WERI-Rb-1 (cell line): ENCODE measurements at places on chromosomes 4 and X.

DNA sequence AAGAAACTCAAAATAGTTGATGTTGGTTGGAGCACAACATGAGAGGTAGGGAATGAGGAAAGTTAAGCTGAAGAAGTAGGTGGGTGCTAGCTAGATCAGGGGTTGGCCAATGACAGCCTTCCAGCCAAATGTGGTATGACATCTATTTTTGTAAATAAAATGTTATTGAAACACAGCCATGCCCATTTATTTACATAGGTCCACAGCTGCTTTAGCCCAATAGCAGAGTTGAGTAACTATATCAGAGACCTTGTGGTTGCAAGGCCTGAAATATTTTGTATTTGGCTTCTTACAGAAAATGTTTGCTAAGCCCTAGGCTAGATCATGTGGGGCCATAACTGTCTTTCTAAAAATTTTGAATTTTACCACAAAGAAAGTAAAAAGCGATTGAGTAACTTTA is 234.9 kb upstream of the CTSO start:
- no peak for DNase-seq

- DNase-seq = no peak
These were observed 41.8 kb upstream of the ARHGEF6 start for GRCh38 chrX:136822337-136823095.

DNA sequence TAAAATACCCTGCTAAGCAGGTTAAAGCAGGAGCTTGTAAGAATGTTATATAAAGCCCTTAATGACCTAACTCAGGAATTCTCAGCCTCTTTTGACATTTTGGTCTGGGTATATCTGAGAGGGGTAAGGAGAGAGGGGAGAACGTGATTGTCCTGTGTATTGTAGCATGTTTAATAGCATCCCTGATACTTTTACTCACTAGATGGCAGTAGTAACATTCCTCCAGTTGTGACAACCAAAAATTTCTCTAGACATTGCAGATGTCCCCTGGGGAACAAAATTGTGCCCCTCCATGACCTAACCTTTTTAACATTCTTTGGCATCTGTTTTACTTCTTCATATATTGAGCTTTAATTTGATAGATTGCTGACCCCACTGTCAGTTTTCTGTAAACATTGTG is 17.9 kb downstream of the SMARCA5 start:
- DNase-seq = no peak

DNA sequence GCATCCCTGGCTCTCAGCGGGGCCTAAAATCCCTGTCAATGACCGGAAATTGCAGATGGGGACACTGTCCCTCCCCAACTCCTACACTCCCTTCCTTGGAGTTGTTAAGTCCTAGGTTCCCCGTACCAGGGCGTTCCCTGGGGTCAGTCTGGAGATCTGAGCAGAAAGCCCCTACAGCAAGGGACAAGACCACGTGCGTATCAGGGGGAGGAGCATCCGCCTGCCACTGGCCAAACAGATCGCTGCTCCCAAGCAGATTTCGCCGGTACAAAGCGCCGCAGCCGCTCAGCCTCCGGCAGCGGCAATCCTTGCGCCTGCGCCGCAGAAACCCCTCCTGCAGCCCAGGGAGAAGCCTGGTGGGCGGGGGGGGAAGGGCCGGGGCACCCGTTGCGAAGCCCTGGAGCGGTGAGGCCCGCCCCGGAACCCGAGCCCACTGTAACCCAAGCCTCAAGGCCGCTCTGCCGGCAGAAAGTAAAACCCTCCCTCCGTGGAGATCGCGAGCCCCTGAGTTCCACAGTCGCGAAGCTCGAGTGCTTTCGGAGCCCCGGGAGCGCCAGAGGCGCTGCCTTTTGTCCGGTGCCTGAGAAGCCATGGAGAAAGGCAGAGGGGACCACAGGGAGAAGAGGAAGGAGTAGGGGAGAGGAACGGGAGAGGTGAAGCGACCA is 2.7 kb downstream of the CRMP1 start:
- DNase-seq = peak; percentile 97

- DNase-seq = no peak
These were observed 176.4 kb upstream of the TBC1D9 start for GRCh38 chr4:140932501-140933045.

DNA sequence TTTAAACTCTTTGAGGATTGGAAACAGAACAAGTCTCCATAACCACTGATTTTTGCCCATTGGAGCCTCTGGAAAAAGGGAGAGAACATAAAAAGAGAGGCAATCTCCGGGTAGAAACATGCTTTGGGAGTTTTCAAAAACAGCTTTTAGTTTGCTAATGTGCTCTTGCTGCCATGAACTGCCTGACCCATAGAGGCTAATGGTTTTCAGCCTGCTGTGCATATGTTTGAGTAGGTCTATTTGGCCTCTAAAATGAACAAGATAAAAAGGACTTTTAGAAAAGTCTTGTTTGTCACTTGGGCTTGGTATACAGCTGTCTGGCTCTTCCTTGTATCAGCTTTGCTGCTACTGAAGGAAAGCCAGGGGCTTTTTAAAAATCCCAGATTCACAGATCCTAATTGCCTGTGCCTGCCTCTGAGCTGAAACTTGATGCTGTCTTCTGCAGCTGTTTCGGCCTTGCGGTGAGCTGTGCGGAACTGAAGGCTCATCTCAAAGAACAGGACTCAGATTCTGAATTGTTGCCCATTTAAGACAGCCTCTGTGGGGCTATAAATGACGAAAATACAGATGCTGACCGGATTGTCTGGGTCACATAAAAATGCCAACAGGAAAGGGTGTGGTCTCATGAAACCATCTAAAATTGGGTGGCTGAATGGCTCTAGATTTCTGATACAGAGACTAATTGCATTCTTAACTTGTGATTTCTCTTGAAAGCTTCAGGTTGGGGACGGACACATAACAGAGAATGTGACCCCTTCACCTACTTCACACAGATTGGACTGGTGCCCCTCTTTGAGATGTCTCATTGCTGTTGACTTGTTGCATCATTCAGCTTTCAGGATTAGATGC is 18.4 kb upstream of the ZNF41 start:
- DNase-seq = no peak

- no peak for DNase-seq
These were observed 48.9 kb downstream of the FNIP2 start for GRCh38 chr4:158817562-158818296.

DNA sequence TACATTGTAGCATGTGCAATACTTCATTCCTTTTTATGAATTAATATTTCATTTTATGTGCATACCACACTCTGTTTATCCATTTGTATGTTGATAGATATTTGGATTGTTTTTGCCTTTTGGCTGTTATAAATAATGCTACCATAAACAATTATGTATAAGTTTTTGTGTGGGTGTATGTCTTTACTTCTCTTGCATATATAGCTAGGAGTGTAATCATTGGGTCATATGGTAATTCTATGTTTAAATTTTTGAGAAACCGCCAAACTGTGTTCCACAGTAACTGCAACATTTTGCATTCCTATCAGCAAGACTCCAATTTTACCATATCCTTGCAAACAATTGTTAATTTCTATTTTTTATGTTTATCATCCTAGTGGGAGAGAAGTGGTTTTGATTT is 3.1 kb upstream of the TCEAL5 start:
- no peak for DNase-seq

DNA sequence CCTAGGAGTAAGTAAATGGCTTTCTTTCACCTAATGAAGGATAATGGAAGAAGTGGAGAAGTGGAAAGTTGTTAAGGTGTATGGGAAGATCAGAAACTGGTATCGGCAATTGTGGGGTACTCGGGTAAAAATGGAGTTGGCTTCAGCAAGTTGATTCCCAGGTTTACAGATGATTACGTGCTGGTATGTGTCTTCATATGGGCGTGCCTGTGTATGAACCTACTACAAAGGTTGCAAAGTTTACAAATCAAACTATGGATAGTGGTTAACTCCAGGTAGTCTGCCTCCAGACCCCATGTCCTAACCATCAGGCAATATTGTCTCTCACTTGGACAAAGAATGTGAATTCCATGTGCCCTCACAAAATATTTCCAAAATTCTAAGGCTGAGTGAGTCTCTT is 773 bp downstream of the TLR3 start:
- DNase-seq = no peak

GRCh38 chr4:7900334-7900909 is 39.2 kb downstream of the AFAP1 start:
- DNase-seq = no peak

- no peak for DNase-seq
These were observed 6.2 kb downstream of the CSF2RA start for GRCh38 chrX:1274786-1275185.

DNA sequence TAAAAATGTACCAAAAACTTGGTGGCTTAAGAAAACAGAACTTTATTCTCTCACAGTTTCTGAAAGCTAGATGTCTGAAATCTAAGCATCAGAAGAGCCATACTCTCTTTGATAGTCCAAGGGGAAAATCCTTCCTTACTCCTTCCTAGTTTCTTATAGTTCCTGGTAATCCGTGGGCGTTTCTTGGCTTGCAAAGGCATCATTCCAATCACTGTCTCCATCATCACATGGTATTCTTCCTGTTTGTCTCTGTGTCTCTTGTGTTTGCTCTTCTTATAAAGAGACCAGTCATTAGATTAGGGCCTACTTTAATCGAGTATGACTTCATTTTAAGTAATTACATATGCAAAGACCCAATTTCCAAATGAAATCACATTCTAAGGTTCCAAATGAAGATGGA is 118.9 kb upstream of the FSTL5 start:
- no peak for DNase-seq

DNA sequence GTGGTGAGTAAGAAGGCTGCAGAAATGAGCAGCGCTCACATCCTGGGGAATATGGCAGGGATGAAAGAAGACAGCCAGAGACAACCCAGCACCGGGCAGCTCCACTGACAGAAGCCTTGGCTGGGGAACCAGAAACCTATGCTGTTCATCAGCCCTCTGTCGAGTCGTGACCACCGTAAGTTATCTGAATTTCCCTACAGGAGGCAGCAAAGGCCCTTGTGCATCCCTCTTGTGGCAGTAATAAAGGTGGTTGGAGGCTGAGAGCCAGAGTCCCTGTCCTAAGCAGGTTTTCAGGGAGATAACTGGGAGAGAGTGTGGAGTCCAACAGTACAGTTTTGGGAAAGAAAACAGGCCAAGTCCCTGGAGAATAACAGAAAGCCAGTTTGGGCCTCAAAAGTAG is 194.0 kb upstream of the BOD1L1 start:
- peak; percentile 13 for DNase-seq

DNA sequence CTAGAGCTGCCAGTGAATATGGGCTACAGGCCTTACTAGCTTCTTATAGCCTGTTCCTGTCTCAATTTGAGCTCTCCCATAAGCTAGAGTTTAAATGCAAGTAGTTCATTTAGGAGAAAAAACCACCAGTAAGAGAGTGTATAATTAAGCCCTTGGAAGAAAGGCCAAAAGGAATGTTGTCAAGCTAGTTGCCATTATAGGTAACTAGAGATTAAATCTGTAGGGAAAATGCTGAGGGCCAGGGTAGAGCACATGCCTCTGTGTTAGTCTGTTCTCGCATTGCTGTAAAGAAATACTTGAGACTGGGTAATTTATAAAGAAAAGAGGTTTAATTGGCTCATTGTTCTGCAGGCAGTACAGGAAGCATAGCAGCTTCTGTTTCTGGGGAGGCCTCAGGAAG is 410.2 kb downstream of the MID1IP1 start:
- no peak for DNase-seq

DNA sequence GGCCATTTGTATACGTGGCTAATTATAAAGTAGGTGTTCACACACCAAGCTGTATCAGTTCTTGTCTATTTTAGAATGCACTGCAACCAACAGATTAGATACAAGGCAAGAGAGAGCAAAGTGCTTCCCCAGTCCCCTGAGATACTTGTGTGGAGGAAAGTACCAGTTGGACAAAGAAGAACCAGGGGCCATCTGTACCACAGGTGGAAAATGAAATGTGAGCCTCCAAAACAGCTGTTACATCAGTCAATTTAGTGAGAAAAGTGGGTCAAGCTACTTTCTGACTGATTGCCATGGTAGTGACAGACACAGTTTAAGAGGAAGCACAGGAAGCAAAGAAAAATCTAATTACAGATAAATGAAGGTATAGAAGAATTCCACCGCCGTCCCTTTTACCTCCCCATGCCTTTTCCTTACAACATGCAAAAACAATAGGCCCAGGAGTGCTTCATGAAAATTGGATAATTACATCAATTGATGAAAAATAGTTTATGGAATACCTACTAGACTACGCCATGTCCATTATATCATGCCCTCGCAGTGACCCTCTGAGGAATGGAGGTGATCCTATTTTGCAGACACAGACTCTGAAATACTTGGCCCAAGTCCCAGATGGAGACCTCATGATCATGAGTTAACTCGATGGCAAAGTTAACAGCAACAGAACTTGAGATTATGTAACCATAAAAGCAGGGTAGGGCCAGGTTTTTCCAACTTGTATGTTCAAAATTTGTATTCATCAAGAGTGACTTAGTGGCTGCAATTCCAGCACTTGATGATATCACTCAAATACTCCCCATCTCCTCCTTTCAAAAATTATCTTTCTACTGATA is 15.8 kb downstream of the SMPX start:
- DNase-seq = peak; percentile 16

GRCh38 chrX:47590984-47591383 is 8.7 kb downstream of the TIMP1 start:
- no peak for DNase-seq

DNA sequence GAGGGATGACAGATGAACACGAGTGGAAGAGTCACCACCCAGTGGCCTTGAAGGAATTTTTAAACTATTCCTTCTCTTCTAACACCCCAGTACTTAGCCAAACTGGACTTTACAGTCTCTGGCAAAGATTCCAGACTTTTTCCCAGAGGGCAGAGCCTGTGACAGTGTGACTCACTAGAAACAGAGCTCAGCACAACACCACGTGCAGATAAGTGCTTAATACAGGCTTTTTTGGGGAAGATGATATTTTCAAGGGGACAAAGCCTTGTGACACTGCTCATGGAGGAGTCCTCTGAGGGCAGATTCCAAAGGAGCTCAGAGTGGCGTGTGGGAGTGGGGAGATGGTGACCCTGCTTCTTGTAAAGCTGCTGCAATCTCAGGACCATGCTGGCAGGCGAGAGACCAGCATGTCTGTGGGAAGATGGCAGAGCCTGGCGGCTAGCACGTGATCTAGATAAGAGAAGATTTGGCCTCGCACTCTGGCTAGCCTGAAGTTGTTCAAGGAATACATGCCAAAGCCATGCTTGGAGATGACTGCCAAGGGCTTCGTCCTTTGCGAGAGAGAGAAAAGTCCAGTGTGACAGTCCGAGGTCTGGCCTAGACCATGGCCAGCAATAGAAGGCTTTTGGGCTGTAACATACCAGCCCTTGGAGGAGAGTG is 2.4 kb downstream of the RAB33A start:
- DNase-seq = no peak

- DNase-seq = no peak
These were observed 27.1 kb upstream of the TAPT1 start for GRCh38 chr4:16253127-16253960.

- DNase-seq = no peak
These were observed 540.9 kb downstream of the PPARGC1A start for GRCh38 chr4:23348789-23349498.

GRCh38 chr4:53162969-53163368 is 202.9 kb downstream of the SCFD2 start:
- DNase-seq = no peak

- DNase-seq = no peak
These were observed 92.5 kb upstream of the EDA2R start for GRCh38 chrX:66731398-66731797.

GRCh38 chr4:117385526-117385925 is 300.1 kb upstream of the TRAM1L1 start:
- no peak for DNase-seq

- peak; percentile 85 for DNase-seq
These were observed 994 bp downstream of the GALNT7 start for GRCh38 chr4:173169428-173170181.
